ENCODE measurements at places on chromosomes 1 and 21.

GRCh38 chr1:116544588-116545358, 26.1 kb downstream of the CD58 start:
- no peak for DNase-seq

DNA sequence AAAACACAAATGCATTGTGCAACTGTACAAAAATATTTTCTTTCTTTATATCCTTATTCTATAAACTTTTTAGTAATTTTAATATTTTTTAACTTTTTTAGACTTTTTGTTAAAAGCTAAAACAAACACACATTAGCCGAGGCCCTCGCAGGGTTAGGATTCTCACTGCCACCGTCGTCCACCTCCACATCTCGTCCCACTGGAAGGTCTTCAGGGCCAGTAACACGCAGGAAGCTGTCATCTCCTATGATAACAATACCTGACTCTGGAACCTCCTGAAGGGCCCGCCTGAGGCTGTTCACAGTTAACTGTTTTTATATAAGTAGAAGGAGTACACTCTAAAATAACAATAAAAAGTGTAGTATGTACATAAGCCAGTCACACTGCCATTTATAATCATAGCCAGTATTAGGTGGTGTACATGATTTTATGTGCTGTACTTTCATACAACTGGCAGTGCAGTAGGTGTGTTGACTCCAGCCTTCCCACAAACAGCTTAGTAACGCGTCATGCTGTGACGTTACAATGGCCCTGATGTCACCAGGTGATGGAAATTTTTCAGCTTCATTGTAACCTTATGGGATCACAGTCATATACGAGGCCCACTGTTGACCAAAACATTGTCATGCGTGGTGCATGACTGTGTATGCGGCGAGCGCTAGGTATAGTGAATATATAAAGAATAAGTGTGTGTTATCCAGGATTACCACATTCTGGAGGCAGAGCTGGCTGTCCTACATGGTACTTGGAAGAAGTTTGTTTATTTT, 8.8 kb downstream of the TFF2 start:
- DNase-seq: no peak

DNA sequence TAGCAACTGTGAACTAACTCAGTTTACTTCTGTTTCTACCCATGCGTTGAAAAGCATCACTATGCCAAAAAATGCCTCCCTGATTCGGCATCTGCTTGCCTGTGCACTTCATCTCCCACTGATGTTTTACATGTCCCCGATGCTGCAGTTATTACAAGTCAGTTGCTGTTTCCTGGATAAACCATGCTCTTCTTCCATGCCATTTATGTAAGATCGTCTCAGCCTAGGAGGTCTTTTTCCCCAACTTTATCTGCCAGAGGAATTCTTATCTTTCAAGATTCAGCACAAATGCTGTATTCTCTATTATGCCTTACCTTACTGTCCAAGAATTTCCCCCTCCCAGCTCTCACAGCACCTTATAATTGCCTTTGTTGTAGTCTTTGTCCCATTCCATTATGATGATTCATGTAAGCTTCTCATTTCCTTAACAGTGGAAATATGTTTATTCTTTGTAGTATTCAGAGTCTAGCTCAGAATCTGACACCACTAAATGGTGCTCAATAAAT, 30.0 kb downstream of the PRKACB start:
- DNase-seq: no peak

DNA sequence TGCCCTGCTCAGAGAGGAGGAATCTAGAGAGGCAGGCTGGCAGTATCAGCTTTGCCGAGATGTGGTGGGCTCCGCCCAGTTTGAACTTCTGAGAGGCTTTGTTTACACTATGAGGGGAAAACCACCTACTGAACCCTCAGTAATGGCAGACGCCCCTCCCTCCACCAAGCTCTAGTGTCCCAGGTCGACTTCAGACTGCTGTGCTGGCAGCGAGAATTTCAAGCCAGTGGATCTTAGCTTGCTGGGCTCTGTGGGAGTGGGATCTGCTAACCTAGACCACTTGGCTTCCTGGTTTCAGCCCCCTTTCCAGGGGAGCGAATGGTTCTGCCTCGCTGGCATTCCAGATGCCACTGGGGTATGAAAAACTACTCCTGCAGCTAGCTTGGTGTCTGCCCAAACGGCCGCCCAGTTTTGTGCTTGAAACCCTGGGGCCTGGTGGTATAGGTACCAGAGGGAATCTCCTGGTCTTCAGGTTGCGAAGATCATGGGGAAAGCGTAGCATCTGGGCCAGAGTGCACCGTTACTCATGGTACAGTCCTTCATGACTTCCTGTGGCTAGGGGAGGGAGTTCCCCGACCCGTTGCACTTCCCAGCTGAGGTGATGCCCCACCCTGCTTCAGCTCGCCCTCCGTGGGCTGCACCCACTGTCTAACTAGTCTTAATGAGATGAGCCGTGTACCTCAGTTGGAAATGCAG, 43.6 kb downstream of the C21orf91 start:
- no peak for DNase-seq

DNA sequence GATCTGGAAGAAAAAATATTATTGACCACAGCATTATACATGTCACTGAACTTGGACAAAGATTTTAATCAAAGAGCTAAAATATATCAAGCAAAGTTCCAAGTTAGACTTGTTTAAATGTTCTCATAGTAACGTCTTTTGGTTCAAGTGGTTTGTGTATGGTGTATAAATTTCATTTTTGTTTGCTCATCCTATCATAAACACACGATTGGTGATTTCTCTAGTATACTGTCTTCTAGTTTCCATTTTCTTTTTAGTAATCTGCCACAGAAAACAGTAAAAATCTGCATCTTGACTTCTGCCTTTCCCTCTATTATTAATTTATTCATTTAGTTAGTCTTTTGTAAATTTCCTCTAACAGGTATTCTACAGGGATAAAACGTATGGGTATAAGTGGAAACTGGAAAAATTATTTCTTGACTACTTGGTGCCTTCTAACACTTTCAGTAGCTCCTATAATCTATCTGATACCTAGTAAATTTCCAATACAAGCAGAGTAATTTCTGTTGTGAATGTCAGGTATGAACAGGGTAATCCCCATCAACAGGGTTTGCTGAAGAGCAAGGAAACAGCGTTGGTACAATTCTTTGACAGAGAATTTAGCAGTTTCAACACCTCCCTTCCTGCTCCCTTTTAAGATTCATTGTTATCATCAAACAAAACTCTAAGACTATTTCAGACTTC, 268.0 kb downstream of the PTPRC start:
- DNase-seq: no peak

DNA sequence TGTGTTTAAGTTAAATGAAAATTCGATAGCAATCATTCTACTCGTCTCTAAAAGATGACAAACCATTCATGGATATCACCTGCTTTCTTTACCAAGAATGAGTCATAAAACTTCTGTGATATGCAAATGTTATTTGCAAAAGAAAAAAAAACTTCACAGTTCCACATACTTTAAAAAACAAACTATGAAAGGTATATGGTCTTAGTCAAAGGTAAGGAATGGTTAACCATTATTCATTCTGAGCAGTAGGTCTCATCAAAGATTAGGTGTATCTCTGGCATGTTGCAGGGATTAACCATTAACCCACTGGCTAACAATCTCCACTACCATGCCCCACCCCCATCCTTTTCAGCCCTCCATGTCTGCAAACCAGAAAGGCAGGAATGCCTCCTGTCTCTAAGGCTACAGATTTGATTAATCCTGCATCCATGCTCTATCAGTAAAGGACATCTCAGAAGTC, 44.4 kb downstream of the PTPN14 start:
- no peak for DNase-seq
